Smooth muscle cell of the coronary artery (primary cell): ENCODE measurements at places on chromosomes 16 and 17. TPM values are rescaled to one million over a fixed set of nuclear protein-coding genes. Genes with fewer than 3 reads are reported as not detected.

Gene SLC13A2
- total RNA-seq, result not detected in 2 replicates

Gene GRB2
- total RNA-seq, result 30.5 and 66.1 TPM in 2 replicates

Gene SARM1
- total RNA-seq, result 3.6 and 6.6 TPM in 2 replicates

Gene TLCD3A
- 18.9 and 21.1 TPM in 2 replicates for total RNA-seq

Gene BORCS6
- total RNA-seq, result 4.2 and 6.9 TPM in 2 replicates

Gene TXNL4B
- 8.1 and 8.3 TPM in 2 replicates for total RNA-seq

Gene TNFRSF17
- total RNA-seq, result 0.12 TPM in 1 of 2 replicates, not detected in the other

Gene GGA2
- total RNA-seq, result 18.8 and 19.3 TPM in 2 replicates

Gene ZMYND15
- 0.23 TPM in 1 of 2 replicates, not detected in the other for total RNA-seq

Gene TRIM72
- under 0.01 TPM in 1 of 2 replicates, not detected in the other for total RNA-seq
